ENCODE measurements at places on chromosomes 5 and 9.

DNA sequence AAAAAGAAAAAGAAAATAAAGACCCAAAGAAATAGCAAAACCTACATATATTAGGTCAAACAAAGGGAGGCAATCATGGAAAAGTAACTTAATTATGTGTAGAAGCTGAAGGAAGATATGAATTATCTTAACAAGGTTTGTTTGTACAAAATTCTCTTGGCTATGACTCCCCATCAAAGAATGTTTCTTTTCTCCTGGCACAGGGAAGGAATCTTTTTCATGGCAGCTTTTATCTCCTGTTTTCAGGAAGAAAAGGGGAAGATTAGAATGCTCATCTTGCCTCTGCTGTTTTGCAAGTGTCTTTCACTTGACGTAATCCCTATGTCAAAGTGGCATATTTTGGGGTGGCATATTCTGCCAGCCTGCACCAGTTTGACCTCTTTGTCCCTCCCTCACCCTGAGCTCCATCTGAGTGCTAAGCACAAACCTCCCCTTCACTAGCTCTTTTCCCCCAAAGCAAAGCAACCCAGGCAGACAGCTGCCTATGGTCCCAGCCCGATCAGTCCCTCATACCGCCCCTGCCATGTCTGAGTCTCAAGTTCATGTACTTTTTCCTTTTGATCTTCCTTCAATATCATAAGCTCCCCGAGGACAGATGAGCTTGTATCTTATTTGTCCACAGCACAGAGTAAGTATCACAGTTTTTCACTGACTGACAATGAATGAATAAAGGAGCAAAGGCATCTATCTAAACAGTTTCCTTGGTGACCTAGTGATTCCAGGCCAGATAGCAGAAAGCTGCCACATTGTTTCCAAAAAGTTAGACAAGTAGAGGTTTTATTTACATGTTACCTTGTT lies 242.8 kb upstream of the ANKRD55 start:
- DNase-seq: no peak

DNA sequence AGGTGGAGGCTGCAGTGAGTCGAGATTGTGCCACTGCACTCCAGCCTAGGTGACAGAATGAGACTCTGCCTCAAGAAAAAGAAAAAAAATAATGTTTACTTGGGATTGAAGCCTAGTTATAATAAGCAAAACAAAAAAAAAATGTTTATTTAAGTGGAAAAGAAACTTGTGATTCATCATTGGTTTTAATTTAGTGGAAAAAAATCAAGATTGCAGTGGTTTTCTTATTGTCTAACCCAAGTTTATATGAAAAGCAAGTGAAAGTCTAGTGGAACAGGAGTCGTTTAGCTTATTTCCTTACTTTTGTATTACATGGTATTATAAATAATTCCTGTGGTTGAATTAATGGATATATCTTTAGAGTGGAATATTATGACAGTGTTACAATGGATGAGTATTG lies 8.4 kb downstream of the CNOT8 start:
- no peak for DNase-seq

GRCh38 chr5:156330141-156330870 lies 3.3 kb downstream of the SGCD start:
- no peak for DNase-seq

- DNase-seq: no peak
Measured at GRCh38 chr5:103327893-103328292, 69.3 kb downstream of the MACIR start.

- DNase-seq: no peak
Measured at GRCh38 chr9:29068461-29068860, 1495.2 kb upstream of the C9orf72 start.

DNA sequence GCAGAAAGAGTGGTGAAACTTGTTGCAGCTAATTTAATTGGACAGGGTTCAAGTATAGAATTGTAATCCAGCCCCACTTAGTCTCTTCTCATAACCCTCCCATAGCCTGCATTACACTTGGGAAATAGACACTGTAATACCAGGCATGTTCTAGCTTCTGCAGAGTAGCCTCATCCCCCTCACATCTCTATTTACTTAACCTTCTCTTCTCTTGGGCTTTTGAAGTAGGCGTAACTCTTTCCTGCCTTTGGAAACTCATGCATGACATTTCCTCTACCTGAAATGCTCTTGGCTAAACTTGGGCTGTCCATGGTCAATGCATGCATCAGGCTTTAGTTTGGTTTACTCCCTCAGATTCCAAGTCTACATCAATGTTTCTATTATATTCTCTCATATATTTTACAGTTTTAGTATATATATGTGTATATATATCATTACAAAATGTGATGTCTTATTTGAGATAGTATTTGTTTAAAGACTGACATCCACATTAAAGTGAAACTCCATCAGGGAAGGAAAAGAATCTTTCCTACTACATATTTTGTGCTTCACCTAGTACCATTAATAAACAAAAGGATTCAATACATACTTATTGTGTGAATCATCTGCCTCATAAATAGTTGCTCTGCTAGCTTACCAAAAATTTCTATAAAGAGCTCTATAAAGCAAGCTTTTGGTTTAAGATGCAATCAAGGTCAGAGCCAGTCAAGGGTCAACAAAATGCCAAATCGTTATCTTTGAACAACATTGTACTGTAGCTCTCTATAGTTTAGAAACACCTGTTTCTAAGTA lies 1158.0 kb downstream of the MAT2B start:
- no peak for DNase-seq

GRCh38 chr9:85702191-85702590 lies 39.6 kb downstream of the AGTPBP1 start:
- no peak for DNase-seq

DNA sequence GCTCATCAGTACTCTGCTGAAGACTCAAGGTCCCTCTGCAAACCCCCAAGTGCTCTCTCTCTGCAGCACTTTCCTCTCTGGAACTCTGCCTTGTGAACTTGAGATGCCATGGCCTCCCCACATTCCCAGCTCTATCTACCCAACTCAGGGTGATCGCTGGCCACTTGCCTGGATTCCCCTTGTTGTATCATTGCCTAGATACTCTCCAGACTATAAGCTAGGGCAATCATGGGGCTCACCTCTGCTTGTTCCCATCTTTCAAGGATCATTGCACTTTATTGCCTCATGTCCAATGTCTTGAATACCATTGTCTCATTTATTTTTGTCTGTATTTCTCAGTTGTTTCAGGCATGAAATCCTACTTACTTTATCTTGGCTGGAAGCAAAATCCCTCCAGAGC lies 144.1 kb downstream of the PLPPR1 start:
- no peak for DNase-seq

DNA sequence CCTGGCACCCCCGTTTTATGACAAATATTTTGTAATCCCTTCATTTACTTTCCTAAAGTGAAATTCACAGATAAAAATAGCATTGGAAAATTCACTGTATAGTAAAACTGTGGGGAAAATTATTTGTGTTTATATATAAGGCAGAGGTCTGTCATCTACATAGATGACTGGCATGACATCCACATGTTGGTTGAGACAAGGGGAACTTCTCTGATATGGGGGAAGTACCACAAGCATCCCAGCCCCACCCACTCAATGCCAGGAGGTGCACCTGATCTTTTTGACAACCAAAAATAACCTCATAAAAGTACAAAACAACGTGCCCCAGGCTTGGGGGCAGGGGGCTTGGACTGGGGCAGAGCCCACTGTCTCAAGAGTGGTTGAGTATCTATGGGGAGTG lies 6.3 kb upstream of the TDRD7 start:
- DNase-seq: no peak

GRCh38 chr5:43043400-43043756 lies 3.3 kb upstream of the ANXA2R start:
- no peak for DNase-seq

DNA sequence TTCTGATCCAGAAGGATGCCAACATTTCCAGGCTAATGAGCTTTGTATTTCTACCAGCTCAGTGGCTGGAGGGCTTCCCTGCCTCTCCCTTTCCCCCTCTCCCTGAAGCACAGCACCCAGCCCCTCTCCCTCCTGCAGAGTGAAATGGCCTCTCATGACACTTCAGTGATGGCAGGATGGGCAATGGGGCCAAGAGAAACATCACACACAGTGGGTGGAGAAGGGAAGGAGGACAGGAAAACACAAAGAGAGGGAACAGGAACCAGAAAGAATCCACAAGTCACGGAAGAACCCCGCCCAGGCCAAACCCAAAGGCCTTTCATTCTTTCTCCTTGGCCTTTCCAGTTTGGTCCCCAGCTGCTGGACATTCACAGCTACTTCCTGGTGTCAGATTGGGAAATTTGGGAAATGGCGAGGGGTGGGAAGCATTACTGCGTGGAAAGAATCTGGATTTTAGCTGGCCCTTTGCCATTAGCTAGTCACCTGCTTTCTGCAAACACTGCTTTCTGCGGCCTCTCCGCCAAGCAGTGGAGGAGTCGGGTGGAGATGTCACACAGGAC lies 82.6 kb downstream of the GLDC start:
- DNase-seq: no peak

DNA sequence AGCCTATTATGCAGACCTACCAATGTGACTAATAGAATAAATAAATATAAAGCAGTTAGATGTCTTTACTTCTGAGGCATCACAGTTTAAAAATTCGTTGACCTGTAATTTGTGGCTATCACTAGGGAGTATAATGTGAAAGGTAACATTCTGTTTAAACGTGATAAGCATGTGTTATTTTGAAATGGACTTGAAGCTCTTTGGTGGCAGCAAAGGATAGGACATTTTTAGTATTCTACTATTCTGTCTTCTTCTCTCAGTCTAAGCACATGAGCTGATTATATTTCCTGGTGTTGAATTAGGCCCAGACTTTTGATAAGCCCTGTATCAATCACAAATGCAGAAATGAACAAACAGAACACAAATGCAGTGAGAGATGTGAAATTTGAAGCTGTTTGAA lies 974.0 kb upstream of the CDH10 start:
- no peak for DNase-seq

- DNase-seq: no peak
Measured at GRCh38 chr9:126211441-126212074, 115.1 kb upstream of the MVB12B start.

- DNase-seq: no peak
Measured at GRCh38 chr5:116411101-116411571, 163.5 kb downstream of the SEMA6A start.

DNA sequence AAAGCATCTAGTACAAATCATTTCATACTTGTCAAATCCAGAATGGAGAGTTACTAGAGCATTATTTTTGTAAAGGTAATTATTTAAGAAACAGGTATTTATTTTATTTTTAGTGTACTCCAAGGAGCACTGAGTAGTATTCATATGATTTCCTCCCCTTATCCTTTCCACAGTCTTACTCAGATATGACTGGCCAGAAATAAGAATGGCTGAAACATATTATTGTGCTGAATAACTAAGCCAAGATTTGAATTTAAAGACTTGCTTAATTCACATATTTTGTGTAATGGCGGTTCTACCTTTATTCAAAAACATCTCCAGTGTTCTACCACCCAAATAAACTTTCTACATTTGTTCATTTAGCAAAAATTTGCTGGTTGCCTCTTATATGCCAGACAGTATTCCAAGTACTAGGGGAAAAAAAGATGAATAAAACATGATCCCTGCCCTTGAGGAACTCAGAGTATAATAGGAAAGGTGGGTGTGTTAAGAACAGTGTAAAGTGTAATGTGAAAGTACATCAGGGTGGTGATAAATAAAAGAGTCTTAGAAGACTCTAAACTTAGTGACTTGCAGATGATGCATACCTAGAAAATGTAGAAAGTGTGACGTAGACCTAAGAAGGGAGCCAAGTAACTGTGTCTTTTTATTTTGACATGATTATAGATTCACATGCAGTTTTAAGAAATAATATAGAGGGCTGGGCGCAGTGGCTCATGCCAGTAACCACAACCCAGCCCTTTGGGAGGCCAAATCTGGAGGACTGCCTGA lies 110.4 kb upstream of the GRHPR start:
- DNase-seq: peak; percentile 24

Measured in amniotic stem cell (primary cell).